ENCODE measurements at places on chromosomes 3 and 15.

DNA sequence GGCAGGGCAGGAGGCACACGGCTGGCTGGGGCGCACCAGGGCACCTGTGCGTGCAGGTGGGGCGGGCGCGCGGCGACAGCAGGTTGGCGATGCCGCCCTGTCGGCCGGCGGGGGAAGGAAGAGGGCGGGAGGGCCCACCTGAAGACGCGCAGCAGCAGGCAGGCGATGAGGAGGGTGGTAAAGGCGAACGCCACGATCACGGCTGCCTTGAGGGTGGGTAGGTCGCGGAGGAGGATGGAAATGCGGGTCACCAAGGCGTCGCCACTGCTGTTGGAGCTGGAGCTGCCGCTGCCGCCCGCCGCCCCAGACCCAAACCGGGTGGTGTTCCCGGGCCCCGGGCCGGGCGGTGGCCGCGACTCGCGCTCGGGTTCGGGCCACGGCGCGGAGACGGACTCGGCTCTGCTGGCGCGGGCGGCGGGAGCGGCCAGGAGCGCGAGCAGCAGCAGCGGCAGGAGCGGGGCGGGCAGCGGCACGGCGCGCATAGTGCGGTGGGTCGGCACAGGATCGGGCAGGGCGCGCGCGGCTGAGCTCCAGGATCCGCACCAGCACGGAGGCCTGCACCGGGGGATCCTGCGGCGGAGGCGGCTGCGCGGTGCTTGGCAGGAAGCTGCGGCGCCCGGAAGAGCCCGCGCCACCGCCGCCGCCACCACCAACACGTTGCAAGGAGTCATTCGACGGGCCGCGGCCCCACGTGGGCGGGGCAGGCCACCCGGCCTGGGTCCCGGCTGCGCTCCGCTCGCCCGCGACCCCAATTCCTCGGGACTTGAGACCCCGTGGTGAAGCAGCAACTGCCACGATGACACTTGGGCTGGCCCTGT, at the start of gene FAM174B:
TSS of gene FAM174B (minus strand) at position 598 of the 818 bp plus-strand sequence.
- DNase-seq, result peak; percentile 65

GRCh38 chr15:35907511-35907910, 361.5 kb upstream of the DPH6 start:
- no peak for DNase-seq

- peak; percentile 53 for DNase-seq
These were observed 35.8 kb downstream of the ABHD5 start for GRCh38 chr3:43726521-43726920.

DNA sequence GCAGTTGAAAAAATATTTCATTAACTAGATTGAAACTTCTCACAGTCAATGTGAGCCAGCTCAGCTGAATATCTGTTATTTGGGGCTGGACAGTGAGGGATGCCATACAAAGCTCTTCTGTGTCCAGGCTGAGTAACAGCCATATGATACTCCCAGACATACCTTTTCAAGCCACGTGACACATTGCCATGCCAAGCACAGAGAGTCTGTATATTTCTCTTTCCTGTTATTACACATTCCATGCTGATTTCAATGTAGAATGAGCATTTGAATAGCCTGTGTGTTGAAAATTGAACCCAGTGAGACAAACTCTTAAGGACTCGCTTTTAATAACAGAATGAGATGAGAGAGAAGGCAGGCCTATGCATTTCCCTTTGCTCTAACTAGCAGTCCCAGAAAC, 334.7 kb upstream of the RASGRP1 start:
- no peak for DNase-seq

GRCh38 chr3:177906126-177906511, 630.1 kb upstream of the KCNMB2 start:
- DNase-seq, result peak; percentile 86

DNA sequence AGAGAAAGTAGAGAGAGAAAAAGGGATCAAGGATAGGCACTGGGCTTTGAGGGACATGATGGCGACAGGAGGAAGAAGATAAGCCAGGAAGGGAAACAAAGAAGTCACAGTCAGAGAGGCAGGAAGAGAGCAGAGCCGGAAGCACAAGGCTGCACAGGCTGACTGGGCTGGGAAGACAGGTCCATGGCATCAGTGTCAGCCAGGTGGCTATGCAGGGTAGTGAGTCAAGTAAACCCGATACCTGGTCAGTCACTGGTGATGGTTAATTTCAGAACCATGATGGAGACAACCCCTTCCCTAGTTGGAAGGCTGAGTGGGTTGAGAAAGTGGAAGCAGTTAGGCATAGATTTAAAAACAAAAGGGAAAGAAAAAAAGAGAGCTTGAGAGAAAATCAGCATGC, 203.8 kb downstream of the EPHB1 start:
- DNase-seq, result no peak

DNA sequence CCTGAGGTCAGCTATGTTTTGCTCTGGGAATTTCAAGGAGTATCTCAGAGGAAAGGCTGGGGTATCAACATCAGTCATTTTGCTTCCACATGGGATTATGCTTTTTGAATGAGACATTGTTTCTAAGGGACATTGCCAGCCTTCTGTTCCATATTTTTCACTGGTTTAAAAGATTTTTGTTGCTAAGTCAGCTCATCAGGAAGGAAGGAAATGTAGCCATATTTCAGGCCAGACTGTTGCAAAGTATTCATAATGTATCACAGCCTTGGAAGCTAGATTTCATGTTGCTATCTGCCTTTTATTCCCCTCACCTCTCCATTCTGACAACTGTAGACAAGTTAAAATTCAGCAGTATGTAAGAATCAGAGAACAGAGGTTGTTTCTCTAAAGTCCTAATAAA, 61.0 kb upstream of the CHRM5 start:
- no peak for DNase-seq

DNA sequence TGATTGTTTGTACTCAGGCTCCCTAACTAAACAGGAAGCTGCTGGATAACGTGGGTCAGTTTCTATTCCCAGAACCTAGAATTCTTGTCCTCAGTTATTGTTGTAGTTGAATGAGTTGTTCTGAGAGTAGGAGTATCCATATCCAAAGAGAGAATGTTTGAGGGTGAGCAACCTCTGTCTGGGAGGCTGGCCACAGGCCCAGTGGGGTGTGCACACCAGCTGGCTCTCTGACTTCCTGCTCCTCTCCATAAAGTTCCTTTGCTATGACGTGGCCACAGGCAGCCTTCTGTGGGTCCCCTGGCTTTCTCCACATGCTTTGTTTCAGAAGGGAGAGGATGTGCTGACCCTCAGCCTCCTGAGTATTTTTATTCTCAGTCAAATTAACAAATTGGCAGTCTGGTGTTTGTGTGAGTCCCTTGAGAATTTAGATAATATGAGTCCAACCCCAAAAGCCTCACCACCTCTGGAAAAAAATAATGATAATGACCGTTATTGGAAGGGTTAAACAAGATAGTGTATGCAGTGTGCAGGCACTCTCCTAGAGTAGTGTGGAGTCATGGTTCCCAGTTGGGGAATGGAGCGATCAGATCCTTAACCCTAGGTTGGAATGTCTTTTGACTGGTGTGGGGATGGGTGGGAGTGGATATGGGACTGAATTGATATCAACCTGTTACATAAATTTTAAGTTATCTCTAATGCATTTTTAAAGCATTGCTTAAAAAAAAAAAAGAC, 47.6 kb upstream of the MED12L start:
- DNase-seq, result peak; percentile 97

DNA sequence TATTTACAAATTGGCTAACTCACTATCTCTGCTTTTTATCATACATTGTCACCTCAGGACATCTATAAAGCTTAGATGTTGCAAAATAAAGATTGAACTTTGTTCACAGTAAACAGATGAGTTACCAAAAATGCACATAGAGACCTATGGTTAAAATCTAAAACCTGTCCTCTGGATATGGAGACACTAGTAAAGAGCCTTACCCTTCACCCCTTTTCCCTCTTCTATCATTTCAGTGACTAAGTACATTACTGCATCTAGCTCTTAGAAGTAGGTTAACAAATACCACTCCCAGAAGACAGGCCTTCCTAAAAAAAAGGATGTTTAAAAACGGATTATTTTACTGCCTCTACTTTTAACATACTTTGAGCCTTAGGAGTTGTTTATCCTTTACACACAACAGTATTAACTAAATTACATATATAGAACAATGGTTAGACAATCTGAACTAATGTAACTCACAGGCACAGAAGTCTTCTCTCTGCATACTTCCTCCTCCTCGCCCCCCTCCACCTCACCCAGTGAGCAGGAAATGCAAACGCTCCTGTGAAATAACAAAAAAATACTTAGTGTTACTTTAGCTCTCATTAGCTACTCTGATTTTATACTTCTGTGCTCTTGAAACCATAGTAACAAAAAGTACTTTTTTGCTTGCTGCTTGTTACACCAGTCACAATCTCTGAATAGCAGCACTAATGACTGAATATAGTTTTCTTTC, 23.3 kb downstream of the IREB2 start:
- no peak for DNase-seq

- DNase-seq, result no peak
These were observed 10.1 kb downstream of the VPS13C start for GRCh38 chr15:62050115-62050514.

DNA sequence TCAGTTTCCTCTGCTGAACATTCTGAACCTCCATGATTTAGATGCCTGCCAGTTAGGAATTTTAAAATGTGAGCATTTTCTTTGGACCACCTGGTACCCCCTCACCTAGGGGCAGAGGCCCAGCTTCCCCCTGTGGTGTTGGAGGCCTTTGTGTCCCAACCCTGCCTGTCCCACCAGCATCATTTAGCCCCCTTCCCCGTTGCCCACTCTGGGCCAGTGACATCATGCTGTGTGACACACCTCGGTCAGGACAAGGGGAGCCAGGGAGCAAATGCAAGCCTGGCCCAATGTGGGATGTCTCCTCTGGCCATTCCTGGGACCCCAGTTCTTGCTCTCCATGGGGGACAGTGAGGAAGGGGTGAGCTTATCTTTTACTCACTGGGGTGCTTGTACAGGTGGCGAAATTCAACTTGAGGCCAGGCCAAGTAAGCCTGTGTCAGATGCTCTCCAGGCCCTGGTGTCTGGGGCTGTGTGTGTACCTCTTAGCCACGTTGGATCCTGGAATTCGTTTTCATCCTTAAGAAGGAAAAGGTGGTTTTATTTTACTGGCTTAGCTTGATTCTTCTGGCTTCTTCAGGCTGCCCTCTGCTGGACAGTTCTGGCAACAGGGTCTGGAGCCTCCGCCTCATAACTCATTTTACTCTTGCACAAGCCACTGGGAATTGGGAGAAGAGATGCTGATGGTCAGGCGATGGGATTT, 49.7 kb upstream of the MYZAP start:
- DNase-seq, result peak; percentile 88

- no peak for DNase-seq
These were observed 114.4 kb downstream of the TPRA1 start for GRCh38 chr3:127475975-127476705.

GRCh38 chr3:179608931-179609720, 4.5 kb downstream of the NDUFB5 start:
- no peak for DNase-seq

- DNase-seq, result no peak
These were observed 67.4 kb downstream of the FBLN2 start for GRCh38 chr3:13616359-13616758.

- DNase-seq, result no peak
These were observed 468.2 kb downstream of the PLOD2 start for GRCh38 chr3:145692751-145693150.

DNA sequence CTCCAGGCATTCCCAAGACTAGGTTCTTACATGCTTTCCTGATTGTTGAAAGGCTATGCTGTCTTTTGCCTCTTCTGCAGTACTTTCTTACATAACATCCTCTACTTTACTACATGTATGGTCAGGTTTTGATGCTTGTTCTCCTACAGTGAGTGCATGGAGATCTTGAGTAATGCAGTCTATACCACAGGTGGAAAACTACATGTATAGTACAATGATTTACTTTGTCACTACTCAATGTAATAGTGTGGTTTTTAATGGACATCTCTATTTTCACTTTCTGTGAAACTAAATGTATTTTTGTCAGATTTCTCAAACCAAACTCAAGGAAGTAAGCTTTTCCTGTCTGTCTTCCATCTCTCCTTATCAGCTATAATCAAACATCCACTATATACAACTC, 657.0 kb downstream of the TUSC7 start:
- no peak for DNase-seq

DNA sequence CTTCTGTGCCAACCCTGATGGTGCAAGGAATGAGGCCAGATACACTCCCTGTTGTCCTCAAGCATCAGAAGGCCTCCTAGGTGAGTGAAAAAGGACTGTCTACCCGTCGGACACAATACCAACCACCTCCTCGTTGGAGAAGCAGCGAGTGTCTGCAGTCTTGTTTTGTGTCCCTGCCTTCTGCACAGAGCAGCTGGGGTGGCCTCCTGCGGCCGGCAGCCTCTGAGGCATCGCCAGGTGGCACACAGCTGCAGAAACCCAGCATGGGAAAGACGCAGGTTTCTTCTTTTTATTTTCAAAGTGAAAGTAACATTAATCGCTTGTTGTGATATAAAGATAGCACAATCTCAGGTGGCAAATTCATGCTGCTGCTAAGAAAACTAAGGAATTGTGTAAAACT, 509.9 kb downstream of the OCA2 start:
- no peak for DNase-seq

- no peak for DNase-seq
These were observed 15.8 kb upstream of the RAMAC start for GRCh38 chr15:82970078-82970686.

DNA sequence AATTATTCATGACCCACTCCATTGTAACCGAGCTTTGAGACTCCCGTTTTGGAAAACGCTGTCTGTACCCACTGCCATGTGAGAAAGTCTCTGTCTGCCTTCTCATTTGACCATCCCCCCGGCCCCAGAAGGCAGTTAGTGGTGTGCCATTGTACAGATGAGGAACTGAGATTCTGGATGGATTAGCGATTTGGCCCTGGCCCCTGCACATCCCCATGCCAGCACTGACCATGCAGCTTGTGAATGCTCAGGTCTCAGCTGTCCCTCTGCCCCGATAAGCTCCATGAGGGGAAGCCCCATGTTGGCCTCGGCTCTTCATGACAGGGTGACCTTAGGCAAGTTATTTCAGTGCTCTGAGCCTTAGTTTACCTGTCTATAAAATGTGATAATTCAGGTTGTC, 153.0 kb upstream of the SMAD3 start:
- DNase-seq, result no peak

DNA sequence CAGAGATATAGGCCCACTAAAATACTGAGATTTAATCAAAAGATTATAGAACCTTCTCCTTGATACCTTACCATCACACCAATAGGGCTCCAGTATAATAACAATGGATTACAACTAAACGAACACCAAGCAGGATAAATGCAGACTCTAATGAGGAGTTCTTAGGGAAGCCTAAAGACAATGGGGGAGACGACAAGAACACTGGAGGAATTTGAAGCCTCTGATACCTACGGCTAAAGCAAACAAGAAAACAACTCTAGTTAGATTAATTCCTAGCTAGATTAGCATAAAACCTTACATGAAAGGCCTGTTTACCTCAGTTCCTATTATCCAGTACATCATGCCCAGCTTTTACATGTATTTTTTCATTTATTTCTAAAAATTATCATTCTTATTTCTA, 35.1 kb downstream of the NGLY1 start:
- DNase-seq, result no peak

GRCh38 chr3:66386925-66387650, 113.7 kb downstream of the LRIG1 start:
- no peak for DNase-seq

DNA sequence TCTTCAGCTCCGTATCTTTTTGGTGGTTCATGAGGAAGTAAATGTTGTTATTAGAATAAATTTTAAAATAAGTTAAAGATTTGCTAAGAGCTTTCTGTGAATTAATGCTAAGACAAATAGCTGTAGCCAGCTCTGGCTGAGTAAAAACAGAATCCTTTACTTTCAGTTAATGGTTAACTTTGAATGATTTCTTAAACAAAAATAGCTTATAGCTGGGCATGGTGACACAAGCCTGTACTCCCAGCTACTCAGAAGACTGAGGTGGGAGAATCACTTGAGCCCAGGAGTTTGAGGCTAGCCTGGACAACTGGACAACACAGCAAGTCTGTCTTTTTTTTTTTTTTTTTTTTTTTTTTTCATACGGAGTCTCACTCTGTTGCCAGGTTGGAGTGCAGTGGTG, 25.0 kb downstream of the TCAIM start:
- no peak for DNase-seq
